ENCODE measurements at places on chromosomes 2 and 18.

DNA sequence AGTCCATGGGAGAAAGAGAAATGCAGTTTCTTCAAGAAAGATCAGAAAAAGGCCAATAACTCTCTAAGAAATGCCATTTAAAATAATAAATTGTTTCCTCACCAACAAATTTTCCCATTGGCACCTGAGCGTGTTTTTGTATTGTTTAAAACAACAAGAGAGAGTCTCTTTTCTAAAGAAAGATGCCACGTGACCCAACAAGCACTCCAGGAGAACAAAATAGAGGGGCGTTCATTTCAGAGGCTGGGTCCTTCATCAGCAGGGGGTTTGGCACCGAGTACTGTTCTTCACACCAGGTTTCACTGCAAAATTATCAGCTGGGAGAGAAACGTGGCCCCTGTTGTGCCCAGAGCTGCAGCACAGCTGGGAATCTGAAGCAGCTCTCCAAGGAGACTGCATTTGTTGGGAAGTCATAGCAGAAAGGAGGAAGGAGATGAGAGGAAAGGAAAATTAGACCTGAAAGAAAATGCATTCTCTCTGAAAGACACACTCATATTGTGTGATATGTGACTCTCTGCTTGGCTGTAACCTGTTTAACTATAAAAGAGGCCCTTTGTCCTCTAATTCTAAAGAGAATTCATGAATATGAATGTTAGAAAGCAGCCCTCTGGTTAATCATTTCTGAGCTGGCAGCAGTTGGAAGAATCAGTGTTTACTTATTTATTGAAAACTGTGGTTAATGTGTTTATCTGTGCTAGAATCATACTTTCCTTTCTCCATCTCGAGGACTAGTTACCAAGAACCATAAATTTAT is 205.3 kb upstream of the CDH20 start:
- DNase-seq, result no peak

- DNase-seq, result no peak
These were observed 4.9 kb upstream of the SIX2 start for GRCh38 chr2:45014016-45014702.

- no peak for DNase-seq
These were observed 305.9 kb upstream of the TMEFF2 start for GRCh38 chr2:192500550-192501200.

GRCh38 chr2:219207884-219208740 is 1.5 kb downstream of the ZFAND2B start:
- DNase-seq, result no peak

DNA sequence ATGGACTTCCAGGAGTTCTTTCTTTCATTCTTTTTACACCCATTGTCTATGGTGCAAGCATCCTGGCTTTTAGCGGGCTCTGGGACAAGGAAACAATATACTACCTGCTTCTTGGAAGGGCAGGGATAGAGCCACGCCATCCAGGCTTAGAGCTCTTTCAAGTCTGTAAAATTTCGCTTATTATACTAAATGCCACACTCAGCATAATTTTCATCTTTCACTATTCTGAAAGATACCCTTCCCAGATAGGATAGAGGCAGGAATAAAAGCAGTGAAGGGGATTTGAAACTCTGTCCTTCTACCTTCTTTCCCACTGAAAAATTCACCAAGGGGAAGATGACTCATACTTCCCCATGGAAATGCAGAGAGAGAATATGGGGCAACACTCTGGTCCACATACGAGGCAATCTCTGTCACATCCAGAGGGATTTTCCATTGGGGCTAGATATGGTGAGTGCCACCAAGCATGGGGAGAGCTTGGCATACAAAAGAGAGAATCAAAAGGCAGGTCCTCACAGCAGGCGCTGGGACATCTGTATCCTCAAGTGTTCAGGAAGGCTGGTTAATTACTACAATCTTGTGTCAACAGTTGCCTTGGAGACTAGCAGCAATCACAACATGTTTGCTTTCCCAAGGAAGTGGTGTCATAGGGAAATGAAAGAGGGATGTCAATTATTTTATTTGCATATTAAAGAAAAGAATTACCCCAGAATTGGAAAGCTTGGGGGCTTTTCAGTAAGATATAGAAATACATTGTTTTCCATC is 127.6 kb downstream of the TDRD15 start:
- DNase-seq, result no peak

GRCh38 chr2:190418727-190419126 is 10.6 kb downstream of the MFSD6 start:
- no peak for DNase-seq

- no peak for DNase-seq
These were observed 10.6 kb upstream of the C2orf74 start for GRCh38 chr2:61151436-61151835.

GRCh38 chr2:200345975-200346374 is 39.5 kb downstream of the SPATS2L start:
- no peak for DNase-seq

DNA sequence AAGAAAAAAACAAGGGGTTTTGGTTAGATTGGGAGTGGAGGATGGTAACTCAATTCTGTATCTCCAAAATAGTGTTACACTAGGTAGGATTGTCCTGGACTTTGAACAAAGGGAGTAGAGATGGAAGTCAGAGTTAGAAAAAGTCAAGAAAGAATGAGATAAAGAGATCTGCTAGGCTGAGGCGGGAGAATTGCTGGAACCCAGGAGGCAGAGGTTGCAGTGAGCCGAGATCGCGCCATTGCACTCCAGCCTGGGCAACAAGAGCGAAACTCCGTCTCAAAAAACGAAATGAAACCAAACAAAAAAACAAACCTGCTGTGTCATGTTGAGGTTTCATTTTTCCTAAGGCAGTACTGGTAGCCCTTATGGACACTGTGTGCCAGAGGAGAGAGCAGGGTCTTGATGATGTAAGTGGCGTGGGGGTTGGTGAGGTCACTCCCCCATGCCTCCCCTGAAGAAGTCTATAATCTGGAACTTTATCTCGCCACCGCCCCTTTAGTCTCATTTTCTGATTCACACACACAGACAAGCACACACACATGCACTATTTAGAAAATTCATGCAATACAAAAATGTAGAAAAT is 10.5 kb downstream of the DRC1 start:
- DNase-seq, result no peak

DNA sequence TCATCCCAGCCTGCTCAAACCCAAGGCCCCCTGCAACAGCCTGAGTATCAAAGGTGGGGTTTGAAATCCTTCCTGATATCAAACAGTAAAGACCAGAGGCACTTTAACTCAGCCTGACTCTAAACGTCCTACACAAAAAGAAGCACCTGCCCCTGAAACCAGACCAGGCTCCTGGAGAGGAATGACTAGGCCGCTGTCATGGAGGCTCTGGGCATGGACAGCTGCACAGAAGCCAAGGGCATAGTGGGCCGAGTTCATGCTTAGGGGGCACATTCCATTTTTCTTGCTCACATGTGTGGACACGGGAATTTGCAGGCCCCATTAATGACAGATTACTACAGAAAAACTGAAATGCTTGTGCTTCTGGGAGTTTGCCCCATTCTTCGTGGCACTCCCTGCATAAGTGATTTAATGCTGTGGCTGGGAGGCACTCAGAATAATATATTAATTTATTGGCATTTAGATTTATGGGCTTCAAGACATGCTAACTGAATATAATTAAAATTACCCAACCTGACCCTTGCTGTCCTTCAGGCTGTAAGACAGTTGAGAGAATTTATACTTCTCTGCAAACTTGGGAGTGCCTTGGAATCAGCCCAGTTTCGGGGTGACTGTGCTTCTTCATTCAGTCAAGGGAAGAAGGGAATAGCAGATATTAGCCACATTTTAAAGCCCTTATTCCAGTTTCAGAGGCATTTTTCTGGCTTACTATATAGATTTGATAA is 105.5 kb downstream of the GYPC start:
- DNase-seq, result no peak

DNA sequence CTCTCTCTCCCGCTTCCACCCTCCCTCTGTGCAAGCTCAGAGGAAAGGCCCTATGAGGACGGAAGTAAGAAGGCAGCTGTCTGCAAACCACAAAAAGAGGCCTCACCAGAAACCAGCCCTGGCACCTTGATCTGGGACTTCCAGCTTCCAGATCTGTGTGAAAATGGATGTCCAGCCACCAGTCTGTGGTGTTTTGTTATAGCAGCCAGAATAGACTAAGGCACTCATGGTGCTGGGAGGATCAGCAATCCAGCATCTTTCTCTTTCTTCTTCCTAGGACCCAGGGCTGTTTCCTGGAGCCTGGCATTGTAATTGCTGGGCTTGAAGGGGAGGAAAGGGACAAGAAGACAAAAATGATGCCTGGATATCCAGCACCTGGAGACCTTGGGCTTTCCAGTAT is 122.5 kb downstream of the SOCS6 start:
- DNase-seq, result no peak

- no peak for DNase-seq
These were observed 120.8 kb upstream of the STK17B start for GRCh38 chr2:196291873-196292800.

DNA sequence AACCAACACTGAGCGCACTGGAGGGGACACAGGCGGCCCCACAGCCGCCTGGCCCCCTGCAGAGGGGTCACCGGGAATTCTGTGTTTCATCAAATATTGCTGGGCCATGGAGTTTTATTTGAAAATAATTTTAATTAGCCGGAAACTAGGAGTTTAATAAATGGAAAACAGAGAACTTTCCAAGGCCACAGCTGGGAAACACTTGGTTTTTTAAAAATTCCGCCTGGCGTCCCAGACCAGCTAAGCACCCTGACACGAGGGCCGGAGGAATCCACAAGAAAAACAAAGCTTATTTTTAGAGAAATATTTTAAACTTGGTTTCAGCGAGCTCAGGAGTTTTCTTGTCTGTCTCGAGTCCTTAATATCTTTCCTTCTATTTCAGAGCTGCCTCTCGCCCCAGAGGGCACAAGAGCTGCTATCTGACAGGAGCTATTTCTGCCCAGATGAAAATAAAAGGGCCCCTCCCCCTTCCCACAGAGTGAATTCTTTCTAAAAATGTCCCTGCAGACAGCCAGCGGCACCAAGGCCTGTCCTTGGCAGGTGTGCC is 8.2 kb downstream of the ZFP36L2 start:
- peak; percentile 10 for DNase-seq

- DNase-seq, result no peak
These were observed 42.4 kb downstream of the CACNB4 start for GRCh38 chr2:152056418-152056817.

DNA sequence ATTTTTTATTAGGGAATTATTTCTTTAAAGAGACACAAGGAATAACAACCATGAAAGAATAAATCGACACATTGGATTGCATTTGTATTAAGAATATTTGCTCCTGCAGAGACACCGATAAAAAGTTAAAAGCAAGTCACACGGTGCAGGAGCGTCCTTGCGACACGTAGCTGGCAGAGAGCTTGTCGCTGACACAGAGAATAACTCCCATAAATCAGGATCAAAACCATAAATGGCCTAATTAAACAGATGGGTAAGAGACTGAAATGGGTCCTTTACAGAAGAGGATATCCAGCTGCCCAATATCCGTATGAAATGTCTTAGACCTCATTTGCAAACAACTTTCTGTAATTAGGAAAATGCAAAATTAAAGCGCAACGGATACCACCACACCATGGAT is 126.1 kb upstream of the SNTG2 start:
- no peak for DNase-seq

Data from fibroblast of skin of left quadriceps (primary cell).